ENCODE measurements at places on chromosomes 6 and 20.

DNA sequence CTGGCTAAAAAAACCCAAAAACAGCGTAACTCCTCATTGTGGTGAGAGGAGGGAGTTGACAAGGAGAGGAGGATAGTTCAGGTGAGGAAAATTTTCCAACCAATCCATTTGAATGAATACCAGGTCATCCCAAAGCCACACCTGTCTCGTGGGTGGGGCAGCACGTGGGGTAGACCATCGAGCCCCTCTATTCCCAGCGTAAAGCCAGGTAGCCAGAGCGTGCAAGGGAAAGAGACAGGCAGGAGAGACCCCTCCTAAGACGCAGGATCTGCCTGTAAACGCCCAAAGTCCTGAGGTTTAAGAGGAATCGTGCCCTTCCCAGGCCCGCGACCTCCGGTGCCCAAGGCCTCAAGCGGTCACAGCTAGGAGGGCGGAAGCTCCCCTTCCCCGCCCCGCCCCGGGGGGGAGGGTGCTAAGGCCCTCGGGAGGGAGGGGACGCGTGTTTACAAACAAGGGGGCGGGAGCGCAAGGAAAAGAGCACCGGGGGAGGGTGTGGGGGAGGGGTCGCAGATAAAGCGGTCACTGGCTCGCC is 712 bp downstream of the RXRB start:
- peak overlapping the region; percentile 75 for H3K4me3 ChIP-seq
- peak overlapping the region; percentile 94 for H3K27ac ChIP-seq
- peak; percentile 86 for DNase-seq
- peaks cover 15% of the 10 kb centered on the region for H3K4me1 ChIP-seq

- no peak overlapping the region for H3K4me3 ChIP-seq
- no peak for DNase-seq
- no peaks in the 10 kb centered on the region for H3K27me3 ChIP-seq
These were observed 163.0 kb downstream of the RPS12 start for GRCh38 chr6:132977413-132977812.

DNA sequence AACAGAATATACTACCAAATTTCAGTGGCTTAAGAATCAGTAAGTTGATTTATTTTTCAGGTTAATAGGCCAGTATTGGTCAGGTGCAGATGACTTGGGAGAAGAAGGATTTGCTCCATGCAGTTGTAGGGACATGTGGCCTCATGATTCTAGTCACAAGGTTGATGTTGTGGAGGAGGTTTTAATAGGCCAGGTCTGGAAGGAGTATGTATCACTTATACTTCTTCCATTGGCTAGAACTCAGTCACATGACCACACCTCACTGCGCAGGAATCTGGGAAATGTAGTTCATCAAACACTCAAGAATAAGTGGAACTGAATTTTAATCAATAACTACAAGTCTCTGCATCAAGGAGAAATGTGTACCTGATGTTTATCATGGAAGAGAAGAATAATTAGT is 281.5 kb upstream of the QKI start:
- H3K27ac ChIP-seq, result no peak overlapping the region
- H3K36me3 ChIP-seq, result no peaks in the 10 kb centered on the region
- H3K4me3 ChIP-seq, result no peak overlapping the region
- H3K27me3 ChIP-seq, result no peaks in the 10 kb centered on the region
- H3K4me1 ChIP-seq, result no peaks in the 10 kb centered on the region
- no peak for DNase-seq

GRCh38 chr6:4794140-4794707 is 18.0 kb downstream of the CDYL start:
- H3K27ac ChIP-seq, result no peak overlapping the region
- H3K36me3 ChIP-seq, result no peaks in the 10 kb centered on the region
- no peak overlapping the region for H3K4me3 ChIP-seq
- no peaks in the 10 kb centered on the region for H3K27me3 ChIP-seq

DNA sequence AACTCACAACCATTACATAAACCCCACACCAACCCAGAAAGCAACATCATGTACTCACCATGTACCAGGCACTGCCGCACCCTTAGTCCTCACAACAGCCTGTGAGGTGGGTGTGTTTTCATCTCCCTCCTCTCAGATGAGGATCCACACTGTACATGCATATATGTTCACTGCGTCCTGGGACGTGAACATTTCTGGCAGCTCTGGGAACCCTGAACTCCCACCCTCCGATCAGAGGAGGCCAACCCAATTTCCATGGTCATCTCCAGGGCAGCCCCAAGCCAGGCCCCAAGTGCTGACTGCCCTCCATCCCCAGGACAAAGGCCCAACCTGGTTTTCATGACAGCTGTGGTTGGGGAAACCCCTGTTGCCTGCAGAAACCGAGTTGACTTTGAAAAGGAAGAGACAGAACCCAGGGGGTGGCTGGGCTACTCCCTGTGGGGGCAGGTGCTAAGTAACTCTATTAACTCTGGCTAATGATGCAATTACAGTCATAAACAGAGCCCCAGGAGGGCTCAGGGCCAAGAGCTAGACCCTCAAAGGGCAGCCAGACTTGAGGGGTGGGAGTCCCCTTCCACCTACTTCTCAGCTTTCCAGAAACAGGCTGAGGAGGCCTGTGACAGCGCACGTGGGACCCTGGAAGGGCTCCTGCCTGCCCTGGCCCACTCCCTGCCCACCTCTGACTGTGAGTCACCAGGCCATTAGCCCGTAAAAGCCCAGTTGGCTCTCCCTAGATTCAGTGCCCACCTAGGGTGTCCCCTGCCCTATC is 2.6 kb downstream of the TFEB start:
- H3K4me1 ChIP-seq, result peaks cover 7% of the 10 kb centered on the region
- no peaks in the 10 kb centered on the region for H3K27me3 ChIP-seq
- H3K27ac ChIP-seq, result peak overlapping the region; percentile 95

DNA sequence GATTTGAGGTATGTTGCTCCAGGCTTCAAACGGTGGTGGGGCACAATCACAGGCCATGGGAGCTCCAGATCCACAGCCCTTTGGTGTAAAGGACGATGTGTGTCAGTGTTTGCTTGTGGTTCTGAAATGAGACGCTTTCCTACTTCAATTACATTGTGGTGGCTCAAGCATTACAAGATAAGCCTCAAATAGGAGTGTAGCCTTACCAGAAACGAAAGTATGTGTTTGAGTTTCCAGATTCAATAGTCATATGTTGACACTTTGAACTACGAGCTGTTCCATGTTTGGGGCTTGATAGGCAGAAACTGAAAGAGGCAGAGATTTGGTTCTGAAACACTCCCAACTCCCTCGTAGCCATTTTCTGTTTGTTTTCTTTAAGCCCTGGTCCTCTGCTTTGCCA is 187.1 kb downstream of the MYLK4 start:
- no peak overlapping the region for H3K4me3 ChIP-seq
- H3K27ac ChIP-seq, result no peak overlapping the region
- H3K4me1 ChIP-seq, result no peaks in the 10 kb centered on the region
- DNase-seq, result no peak

Data from colonic mucosa (tissue), 4 donors.